ENCODE measurements at places on chromosomes 12 and 14.
A peak's percentile ranks its signal among the peaks of the same experiment; 100 is the strongest.

DNA sequence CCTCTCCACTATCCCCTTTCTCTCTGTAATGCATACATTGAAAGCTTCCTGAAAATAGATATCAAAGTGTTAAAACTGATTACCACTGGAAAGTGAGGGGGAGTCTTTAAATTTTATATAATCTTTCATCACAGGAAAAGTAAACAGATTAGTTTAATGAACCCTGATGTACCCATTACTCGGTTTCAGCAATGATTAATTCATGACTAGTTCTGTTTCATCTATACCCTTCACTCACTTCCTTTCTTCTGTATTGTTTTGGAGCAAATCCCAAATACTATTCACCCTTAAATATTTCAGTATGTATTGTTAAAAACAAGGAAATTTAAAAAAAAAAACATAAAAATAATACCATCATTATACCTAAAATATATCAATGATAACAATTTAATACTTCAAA lies 67.3 kb upstream of the TMCC3 start:
- no peak for DNase-seq

DNA sequence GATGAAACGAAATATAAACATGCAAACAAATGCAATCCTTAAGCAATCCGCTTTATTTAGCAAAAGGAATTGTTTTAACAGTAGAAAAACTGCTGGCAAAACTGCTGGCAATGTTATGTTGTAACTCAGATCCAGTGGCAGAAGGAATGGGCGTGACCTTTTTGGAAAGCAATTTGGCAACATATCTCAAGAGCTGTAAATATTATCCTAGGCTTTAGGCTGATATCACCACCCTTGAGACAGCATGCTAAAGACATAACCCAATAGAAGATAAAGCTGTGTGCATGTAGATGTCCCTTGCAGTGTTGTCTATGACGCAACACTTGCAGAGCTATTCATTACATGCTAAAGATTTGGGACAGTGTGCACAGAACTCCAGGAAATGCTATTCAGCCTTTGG lies 138.5 kb downstream of the DICER1 start:
- DNase-seq: no peak

GRCh38 chr12:25840678-25841465 lies 117.6 kb upstream of the RASSF8 start:
- no peak for DNase-seq

GRCh38 chr12:113245695-113246477 lies 24.6 kb downstream of the TPCN1 start:
- DNase-seq: peak; percentile 69

DNA sequence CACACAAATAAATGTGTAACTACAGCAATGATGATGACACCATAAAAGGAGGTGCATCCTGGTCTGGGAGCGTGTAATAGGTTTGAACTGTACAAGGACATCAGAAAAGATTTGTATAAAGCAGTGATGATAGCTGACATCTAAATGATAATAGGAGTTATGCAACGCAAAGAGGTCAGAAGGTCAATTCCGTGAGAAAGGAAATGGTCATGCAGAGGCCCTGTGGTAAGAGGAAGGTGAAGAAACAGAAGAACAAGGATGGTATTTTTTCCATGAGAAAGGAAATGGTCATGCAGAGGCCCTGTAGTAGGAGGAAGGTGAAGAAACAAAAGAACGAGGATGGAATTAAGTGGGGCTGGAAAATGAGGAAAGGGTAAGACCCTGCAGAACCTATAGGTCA lies 106.7 kb upstream of the TMPO start:
- DNase-seq: no peak

DNA sequence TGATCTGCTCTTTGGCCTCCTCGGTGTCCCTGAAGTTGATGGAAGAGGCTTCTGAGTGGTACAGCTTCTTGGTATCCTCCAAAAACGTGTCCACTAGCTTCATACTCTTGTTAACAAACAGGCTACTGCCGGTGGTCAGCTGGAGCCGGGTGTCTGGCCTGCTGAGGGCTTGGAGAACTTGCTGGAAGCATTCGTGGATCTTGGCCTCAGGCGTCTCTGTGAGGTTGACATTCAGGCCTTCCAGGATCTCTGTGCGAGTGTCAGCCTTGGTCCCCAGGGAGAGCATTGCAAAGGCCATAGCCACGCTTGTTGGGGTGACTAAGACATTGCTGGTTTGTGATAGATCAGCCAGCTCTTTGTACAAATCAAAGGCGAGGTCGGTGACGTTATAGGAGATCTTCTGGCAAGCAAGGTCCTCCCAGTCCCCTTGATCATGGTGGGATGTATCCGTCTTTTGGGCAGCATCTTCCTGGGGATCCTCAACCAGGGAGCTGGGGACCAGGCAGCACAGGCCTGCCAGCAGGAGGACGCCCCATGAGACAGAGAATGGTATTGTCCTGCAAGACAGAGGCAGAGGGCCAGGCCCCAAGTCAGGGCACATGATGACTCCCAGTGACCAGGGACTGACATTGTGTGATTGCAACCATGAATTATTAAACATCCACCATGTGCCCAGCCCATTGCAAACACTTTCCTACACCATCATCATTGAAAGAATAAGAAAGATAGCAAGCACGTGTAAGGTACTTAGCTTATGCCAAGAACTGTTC lies 22.1 kb downstream of the SERPINA1 start:
- no peak for DNase-seq

- DNase-seq: no peak
These were observed 303.4 kb downstream of the APAF1 start for GRCh38 chr12:98948343-98948949.

DNA sequence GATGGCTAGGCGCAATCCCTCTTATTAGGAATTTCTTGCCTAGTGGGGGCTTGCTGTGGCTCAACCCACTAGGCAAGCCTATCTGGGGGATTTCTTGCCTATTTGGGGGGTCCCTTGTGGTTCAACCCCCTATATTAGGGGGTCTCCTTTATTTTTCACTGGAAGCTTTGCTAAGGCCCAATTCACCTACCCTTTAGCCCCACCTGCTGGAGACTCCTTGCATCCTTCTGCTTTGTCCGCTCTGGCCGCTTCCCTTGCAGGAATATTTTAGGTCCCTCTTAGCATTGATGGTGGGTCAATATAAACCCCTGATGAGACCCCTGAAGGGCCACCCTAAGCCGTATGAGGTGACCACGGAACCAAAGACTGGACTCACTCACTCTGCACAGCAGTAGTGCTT lies 1552.1 kb downstream of the AACS start:
- no peak for DNase-seq

GRCh38 chr12:94771741-94772140 lies 121.4 kb upstream of the TMCC3 start:
- no peak for DNase-seq

DNA sequence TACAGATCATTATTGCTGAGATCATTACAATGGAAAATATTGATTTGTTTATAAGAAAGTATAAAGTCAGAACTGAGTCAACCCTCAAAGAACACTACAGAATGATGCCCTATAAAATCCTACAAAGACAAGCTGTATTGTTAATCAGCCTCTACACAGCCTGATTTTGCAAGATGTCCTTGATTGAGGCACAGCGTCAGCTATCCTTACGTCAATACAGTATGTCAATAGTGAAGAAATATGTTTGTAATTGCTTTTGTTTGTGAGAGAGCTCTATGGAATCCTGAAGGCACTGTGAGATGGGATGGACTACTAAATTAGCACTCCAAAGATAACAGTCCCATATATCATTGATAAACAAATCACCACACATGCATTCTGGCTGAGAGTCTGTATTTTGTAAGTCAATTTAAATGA lies 70.7 kb downstream of the RASSF9 start:
- DNase-seq: no peak

DNA sequence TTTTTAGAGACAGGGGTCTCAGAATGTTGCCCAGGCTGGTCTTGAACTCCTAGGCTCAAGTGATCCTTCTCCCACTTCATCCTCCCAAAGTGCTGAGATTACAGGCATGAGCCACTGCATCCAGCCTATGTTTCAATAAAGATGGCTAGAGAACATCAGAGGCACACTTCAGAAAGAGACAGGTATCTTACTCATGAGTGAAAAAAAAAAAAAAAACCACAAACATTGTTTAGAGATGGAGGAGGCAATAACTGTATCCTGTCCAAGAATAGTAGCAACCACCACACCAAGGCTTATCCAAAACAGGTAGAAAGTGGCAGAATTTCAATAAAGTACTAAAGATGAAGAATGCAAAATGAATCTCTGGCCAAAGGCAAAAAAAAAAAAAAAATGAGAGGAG lies 30.3 kb downstream of the EEA1 start:
- peak; percentile 12 for DNase-seq

- DNase-seq: peak; percentile 70
These were observed 308.2 kb upstream of the AMIGO2 start for GRCh38 chr12:47387994-47388393.

- no peak for DNase-seq
These were observed 115.4 kb downstream of the SOX5 start for GRCh38 chr12:23834076-23834475.

DNA sequence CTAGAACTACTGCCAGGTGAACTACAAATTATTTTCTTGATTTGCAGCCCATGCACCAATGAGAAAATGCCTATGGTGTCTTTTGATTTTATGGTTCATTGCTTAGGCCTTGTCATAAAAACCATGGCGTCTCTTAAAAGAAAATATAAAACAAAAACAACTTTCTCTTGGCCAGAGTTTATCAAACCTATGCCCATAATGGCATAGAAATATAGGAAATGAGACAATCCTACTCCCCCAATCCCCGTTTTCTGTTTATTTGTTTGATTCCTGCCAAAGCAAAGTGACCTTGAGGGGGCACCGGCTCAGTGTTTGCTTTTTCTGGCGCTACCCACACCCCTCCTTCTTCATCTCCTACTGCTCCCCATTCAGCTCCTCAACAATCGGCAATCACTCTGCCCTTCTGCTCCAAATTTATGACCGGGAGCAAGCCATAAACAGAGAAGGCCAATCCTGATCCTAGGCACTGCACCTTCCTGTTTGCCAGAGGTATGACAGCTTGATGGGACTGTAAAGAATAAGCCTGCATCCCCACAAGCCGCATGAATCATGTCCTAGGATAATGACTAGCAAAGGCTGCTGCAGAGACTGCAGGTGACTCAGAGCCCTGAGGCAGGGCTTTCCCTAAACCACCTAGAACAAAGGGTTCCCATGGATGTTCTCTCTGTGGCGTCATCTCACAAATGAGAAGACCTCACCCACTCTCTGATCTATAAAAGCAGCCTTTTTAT lies 874.9 kb downstream of the NRXN3 start:
- peak; percentile 57 for DNase-seq

GRCh38 chr14:58301416-58301815 lies 3.1 kb downstream of the ARID4A start:
- no peak for DNase-seq

DNA sequence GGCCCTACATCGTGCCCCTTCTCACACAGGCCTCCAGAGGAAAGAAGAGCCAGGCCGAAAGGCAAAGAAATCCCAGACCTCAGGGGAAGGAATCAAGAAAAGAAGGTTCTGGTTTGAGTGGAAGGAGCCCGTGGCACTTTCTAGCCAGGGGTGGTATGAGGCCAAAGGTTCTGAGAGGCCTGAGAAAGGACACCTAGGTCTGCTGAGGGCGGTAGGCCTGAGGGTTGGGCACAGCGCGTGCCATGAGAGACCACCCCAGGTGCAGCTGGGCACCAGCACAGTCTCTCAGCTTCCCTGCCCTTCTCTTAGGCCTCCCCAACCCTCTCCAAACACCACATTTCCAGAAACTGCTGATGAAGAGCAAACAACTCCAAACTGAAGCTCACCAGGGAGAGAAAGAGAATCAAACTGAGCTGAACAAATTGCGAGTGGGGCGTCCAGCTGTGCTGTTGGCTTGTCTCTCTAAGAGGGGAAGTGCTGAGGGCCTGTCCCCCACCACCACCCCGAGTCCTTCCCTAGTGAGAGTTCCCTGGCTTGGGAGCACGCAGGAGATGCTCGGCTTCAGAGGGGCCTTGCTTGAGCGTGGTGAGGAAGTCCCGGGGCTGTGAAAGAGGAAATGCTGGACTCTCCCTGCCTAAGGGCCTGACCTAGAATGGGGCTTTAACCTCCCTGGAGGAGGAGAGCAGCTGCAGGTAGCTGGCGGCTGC lies 184.8 kb downstream of the ZFP36L1 start:
- no peak for DNase-seq

GRCh38 chr12:45329238-45329637 lies 113.3 kb downstream of the ANO6 start:
- DNase-seq: no peak

- DNase-seq: peak; percentile 30
These were observed 236.2 kb downstream of the EGLN3 start for GRCh38 chr14:33714527-33715226.

DNA sequence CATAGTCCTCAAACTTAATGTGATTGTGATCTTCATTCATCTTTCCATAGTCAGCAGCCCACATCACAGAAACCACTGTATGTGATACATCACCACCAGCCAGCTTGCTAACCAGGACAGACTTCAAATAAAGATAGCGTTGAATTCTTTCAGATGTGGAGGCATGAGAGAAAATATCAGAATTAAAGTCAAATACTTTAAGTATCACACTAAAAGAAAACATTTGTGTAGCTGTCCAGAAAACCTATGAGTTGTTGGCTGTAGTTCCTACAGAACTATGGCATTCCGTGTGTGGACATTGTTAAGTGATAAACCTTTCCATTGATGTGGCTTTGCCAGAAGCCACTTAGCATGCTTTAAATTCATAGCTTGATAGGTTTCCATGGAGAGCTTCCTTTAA lies 105.1 kb downstream of the LLPH start:
- DNase-seq: peak; percentile 62

- DNase-seq: no peak
These were observed 74.1 kb downstream of the KIF26A start for GRCh38 chr14:104212206-104213095.

DNA sequence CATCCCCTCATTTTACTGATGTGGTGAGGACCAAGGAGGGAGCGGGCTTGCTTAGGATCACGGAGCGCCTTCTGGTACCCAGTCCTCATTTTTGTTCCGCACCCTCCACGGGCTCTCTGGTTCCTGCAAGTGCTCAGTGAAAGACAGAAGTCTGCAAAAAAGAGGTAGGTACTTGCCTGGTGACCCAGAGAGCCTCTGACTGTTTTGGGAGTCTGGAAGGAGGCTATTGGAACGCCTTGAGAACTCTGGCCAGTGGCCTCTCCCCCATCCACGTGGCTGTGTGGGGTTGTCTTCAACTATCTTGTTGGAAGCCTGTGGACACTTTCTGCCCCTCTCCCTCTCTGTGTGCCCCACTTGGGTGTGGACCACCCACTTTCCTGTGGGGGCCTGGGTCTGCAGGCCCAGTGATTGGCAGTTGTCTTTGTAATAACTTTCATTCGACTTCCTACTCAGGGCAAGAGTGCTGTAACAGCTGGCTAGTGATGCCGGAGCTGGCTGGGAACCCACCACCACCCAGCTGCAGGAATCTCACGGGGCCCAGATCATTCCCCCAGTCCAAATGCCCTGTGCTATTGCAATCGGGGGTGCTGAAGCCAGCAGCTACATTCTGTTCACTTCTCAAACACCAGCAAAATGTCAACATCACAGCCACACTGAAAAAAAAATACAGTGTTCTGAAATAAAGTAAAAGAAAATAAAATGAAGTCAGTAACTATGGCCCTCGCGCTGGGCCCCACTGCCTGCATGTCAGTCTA lies 122.8 kb downstream of the PRMT8 start:
- DNase-seq: no peak

Data from fibroblast of skin of abdomen (primary cell).